H9 (cell line): ENCODE measurements at places on chromosomes 5 and 9.

GRCh38 chr9:127538849-127539258 lies 73.2 kb upstream of the STXBP1 start:
- DNase-seq = no peak

GRCh38 chr5:116881921-116882531 lies 307.4 kb upstream of the SEMA6A start:
- DNase-seq = no peak

DNA sequence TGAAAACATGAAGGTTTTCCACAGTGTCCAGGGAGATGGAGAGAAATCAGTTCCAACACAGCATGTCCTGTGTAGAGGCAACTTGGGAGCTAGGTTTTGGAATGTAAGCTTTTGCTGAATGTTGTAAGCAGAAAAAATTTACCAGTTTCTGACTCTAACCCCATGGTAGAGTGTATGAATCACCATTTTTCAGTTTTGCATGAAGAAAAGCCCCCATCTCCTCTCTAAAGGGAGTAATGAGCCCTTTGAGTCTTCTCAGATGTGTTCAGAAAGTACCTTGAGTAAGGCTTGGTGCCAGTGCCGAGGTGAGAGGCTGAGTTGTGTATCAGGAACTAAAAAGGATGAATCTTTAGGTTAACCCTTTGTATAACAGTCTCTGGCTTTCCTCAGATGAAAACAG lies 96.2 kb downstream of the ADRB2 start:
- no peak for DNase-seq

DNA sequence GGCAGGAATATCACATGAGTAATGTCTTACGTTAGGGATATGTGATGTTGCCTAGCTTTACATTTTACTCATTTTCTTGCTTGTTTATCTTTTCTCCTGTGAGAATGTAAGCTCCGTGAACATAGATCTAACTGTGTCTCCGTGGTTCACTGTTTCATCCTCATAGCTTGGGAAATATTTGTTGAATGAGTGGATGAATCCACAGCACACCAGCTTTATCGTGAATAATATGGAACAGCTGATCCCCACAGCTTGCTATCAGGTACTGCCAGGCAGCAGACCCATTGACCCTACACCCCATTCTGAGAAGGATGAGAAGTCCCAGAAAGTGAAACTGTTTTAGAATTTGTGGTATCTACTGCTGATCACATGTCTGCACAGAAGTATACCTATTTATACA lies 106.8 kb upstream of the FBN2 start:
- no peak for DNase-seq

DNA sequence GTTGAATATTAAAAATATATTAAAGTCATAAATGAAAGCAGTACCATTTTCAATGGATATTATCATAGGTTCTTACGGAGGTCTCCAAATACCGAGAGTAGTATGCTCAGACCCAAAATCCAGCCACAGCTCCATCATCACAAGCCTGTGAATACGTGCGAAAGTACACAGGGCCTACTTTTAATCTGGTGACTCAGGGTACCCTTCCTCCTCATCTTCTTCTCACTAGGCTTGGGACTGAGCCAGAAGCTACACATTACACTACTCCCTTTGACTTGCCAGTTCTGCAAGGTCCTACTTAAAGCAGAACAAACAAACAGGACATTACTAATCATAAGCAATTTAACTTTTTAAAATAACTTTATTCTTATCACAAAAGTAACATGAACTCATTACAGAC lies 7.6 kb upstream of the RIC1 start:
- DNase-seq = no peak

- no peak for DNase-seq
Observed at GRCh38 chr5:31688515-31689092, 49.7 kb downstream of the PDZD2 start.
